ENCODE measurements at places on chromosomes 7 and 10. TPM values are rescaled to one million over a fixed set of nuclear protein-coding genes. Genes with fewer than 3 reads are reported as not detected.

The MET gene
- 43.0 TPM for total RNA-seq

The CDC14C gene
- not detected for total RNA-seq

The ZNF25 gene
- 17.7 TPM for total RNA-seq

The SFTPA1 gene
- not detected for total RNA-seq

The ZRANB1 gene
- 24.0 TPM for total RNA-seq

The MYO3A gene
- 0.39 TPM for total RNA-seq

DNA sequence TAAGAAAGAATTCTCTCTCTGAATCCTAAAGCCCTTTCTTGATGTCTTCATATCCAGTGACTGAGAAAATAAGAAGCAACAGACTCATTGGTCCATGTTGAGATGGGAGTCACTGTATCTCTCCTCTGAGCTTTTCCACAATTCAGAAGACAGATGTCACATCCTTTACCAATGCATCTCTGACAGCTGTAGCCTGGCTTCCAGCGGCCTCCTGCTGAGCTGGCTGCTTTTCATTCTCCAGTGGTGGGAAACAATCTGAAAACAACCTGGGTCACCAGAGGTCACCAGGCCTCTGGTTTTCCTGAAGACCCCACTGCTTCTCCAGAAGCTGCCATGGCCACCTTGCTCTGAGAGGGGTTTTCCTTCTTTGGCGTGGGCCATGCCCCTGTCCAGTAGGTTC lies 18.3 kb upstream of the RPA3 start:
- DNase-seq: no peak

DNA sequence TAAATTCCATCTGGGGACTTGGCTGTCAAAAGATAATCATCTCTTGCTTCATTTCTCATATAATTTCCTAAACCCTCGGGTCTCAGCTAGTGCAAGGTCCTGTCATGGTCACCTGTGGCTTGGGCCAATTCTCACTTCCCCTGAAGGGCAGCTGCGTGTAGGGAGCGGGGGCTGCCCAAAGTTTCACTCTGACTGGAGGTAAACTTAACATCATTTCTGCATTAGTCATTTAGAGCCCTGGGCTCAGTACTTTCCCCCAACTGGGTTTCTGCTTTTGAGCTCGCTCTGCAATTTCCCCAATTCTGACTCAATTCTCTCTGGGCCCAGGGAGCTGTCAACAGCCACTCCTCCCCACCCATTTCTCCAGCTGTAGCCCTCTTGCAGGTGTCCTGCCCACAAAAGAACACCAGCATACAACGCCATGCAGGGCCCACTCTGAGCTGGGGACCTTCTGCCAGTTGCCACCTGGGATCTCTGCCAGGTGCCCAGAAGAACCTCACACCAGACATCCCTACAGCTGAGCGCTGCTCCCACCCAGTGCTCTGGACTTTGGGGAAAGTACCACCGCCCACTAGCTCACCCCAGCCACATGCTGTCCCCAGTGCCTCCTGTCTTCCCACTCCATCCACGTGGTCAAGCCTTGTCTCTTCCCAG lies 37.9 kb downstream of the VOPP1 start:
- peak; percentile 19 for DNase-seq

DNA sequence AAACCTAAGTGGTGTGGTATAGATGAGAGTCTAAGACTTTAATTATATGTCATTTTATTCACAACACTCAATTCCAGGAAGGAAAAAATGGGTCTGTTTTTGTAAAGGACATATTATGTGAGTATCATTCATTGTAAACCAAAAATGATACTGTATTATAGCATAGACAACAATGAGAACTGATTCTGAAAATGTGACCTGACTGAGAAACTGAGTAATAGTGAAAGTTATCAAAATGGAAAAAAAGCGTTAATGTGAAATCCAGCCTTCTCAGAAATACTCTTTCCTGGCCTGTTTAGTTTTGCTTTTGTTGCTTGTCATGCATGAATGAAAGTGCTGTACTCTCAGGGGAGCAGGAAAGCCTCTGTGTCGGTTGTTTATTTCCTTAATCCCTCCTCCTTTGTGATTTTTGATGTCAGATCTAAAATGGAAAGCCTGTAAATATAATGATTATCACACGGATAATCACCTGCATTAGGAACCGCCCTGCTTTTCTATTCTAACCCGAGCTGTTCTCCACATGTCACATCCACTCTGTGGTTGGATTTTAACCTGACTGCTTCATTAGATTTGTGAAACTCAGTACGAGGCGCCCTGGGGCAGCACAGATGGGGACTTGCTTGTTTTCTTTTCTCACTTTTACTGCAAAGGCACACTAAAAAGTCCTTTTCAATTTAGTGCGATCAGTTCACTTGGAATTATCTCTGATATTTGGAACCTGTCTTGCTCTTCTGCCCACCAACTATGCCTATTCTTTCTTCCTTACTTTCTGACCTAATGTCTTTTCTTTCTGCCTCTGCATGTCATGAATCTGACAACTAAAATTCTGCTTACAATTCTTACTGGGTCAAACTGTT lies 240.9 kb upstream of the KAT6B start:
- DNase-seq: no peak

DNA sequence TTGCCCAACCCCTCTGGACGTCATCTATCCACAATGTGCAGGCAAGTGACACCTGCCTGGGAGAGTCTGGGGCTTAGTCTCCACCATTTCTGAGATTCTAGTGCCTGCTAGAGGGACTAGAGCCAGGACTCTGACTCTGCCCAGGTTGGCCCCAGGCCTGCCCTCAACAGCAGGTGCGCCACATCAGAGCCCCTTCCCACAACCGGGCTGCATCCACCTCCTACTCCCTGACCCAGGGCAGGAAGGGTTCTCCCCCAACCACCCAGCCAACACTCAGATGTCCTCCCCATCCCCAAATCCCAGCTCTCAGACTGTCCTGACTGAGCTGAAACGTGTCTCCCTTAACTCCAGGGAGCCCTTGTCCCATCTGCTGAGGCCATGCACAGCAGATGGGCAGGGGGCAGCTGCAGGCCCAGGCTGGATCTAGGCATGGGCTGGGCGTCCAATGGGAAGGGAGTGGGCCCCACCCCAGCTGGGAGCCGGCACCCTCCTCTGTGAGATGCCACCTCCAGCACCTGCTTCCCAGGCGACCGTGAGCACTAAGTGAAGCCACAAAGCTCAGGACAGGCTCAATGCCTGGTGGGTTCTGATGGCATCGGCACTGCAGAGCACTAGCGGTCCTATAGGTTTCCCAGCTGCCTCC lies 49.2 kb downstream of the RASGEF1A start:
- no peak for DNase-seq

GRCh38 chr10:124552691-124553276 lies 91.2 kb downstream of the LHPP start:
- no peak for DNase-seq

DNA sequence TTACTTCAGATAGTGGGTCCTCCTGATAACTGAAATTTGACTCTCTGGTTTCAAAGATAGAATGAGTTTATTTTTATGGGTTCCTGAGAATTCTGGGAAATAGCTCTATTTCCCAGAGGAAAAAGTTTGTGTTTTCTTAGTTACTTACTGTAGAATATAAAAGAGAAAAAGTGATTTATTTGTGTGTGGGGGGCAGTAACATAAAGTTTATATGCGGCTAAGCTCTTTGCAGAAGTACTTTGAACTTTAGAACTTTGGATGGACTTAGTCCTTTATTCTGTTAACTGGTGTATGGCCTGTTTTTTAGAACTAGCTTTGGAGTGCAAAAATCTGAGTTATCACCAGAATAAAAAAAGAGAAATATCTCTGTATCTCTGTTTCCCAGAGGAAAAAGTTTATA lies 157.1 kb downstream of the BBS9 start:
- no peak for DNase-seq

DNA sequence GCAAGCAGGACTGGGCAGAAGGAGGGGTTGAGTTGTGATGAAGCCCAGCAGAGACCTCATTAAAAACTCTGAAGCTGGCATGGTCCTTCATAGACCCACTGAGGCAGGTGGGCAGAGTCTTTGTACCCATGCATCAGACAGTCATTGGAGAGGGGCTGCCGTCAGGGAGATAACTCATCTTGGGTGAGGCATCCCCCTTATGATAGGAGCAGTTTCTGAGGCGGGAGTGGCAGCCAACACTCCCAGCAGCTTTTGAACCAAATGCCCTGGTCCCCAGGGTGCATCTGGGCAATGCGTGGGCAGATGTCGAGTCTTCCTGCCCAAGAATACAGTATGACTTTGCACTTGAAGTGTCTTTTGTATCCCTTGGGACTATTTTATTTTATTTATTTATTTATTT lies 68.1 kb downstream of the HTR5A start:
- DNase-seq: no peak

GRCh38 chr10:11902646-11903045 lies 79.5 kb downstream of the PROSER2 start:
- DNase-seq: no peak
